ENCODE measurements at places on chromosomes 1 and 21.

DNA sequence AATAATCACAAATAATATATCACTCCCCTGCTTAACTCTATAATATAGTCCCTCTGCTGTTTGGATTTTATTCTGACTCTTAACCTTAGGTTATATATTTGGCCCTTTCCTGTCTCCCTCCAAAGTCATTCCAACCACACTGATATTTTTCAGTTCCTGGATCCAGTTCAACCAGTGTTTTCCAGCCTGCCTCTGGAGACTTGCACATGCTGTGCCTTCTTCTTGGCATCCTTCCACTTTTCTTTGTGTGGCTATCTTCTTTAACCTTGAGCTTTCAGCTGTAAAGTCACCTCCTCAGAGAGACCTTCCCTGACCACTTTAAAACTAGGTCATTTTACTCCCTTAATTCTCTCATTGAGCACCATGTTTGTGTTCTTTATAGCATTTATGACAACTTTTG, 19.4 kb downstream of the CERS2 start:
- no peak for DNase-seq

- DNase-seq = no peak
Measured at GRCh38 chr1:46723901-46724300, 5.0 kb upstream of the EFCAB14 start.

DNA sequence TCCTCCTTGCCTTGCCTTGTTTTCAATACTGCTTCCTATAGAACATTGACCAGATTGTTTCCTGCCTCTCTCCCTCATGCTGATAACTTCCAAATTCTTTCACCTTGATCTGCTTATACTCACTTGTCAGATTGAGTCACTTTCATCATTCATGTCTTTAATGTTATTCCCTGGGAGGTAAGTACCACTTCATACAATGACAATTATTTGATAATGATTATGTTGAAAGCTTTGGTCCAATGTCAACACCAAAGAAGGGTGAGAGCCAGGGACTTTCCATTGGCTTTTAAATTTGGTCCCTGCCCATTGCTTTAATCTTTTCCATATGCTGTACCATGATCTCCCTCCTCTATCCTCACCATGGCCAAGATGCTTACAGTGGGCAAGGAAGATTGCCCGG, 137.4 kb downstream of the SYT2 start:
- no peak for DNase-seq

DNA sequence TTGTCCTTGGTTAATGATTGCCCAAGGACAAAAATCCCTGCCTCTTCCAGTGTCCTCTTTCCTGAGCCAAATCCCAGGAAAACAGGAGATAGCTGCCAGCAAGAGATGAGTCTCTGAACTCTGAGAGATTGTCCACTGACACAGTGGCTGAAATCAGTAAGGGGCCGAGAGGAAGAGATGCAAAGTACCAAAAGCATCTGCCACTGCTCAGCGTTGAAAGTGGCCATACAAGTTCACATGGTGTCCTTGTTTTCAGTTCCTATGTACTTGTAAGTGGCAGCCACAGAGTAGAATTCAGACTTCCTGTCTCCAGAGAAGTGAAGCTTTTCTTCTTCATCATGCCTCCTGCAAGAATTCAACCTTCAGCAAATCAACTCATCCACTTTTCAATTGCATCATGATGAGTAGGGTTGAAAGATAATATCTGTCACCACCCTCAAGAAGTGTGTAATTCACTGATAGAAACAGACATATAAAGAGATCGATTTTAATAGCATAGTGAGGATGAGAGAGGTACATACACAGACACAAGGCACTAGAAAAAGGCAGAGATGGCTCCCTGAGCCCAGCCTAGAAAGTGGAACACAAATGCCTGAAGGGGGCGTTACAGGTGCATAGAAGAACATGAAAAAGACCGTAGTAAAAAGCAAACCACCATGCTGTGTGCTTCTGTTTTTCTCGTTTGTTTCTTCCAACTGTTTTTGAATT, 185.8 kb downstream of the MRPL39 start:
- DNase-seq = peak; percentile 28

DNA sequence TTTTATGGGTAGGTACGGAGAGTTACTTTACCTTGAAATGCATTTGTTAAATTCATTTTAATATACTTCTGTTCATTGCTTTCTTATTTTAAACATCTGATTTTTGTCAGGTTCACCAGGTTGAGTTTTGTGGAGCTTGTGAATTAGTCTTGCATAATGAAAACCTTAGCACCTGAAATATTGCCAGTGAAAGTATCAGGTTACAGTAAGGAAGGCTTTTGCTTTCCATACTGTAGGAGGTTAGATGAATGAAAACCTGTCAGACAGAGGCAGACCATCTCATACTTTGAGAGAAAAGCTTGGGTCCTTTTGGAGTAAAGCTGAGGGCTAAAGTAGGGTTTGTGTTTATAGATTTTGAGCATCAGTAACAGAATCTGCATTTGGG, 34.7 kb downstream of the THRAP3 start:
- no peak for DNase-seq

DNA sequence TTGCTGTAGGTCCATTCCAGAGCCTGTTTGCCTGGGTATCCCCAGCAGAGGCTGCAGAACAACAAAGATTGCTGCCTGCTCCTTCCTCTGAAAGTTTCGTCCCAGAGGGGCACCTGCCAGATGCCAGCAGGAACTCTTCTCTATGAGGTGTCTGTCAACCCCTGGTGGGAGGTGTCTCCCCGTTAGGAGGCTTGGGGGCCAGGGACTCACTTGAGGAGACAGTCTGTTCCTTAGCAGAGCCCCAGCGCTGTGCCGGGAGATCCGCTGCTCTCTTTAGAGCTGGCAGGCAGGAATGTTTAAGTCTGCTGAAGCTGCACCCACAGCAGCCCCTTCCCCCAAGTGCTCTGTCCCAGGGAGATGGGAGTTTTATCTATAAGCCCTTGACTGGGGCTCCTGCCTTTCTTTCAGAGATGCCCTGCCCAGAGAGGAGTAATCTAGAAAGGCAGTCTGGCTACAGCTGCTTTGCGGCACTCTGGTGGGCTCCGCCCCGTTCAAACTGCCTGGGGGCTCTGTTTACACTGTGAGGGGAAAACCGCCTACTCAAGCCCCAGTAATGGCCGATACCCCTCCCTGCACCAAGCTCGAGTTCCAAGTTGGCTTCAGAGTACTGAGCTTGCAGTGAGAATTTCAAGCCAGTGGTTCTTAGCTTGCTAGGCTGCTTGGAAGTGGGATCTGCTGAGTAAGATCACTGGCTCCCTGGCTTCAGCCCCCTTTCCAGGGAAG, 8.7 kb upstream of the SLC25A24 start:
- no peak for DNase-seq

DNA sequence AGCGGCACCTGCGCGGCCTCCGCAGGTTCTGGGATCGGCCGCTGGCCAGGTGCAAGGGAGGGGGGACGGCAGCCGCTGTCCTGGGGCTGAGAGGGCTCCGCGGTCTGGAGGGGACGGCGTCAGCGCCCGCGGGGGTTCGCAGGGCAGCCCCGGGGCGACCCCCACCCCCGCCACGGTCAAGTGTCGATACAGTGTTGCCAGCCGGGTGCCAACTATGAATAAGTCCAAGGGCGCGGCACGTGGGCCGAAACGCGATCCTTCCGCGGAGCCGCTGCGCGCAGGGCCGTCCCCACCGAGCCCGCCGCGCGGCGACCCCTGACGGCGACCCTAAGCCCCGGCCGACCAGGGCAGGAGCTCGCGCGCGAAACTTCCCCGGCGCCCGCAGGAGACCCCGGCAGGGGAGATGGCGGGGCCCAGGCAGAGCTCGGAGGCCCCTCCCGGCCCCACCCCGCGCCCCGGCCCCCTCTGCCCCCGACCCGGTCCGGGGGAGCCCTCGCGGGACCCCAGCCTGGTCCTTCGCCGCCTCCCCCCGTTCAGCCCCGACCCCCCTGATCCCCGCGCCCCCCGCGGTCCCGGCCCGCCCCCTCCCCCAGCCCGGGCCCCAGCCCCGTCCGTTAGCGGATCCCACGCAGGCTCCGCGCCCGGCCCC, 586 bp upstream of the AGPAT3 start:
- no peak for DNase-seq

- DNase-seq = no peak
Measured at GRCh38 chr1:238052496-238053266, 162.0 kb upstream of the ZP4 start.

- DNase-seq = peak; percentile 57
Measured at GRCh38 chr1:60133000-60133673, 59.6 kb upstream of the C1orf87 start.

DNA sequence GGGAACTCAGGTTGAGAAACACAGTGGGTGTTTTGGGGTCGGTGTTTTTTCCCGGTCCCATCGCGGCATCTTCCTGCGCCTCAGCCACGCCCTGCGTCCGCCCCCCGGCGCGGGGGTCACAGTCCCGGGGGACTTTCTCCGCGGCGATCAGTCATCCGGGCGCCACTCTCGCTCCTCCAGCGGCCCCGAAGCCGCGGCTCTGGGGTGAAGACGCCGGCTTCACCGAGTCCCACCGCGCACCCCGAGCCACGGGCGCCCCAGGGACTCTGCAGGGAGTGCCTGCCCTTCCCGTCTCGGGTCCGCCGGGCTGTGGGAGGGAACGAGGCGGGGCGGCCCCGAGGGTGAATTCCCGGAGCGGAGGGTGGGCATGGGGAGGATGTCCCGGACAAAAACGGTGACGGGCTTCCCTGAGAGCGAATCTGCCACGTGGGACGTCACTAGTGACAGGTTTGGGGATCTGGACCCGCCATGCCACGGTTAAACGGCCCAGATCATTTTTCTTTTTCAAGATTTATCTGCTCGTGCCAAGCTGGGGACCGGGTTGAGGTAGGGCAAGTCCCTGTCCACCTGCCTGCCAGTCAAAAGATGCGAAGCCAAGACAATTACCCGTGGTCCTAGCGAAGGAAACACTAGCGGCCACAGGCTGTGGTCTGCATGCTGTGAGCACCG, 717 bp upstream of the BATF3 start:
- DNase-seq = no peak

DNA sequence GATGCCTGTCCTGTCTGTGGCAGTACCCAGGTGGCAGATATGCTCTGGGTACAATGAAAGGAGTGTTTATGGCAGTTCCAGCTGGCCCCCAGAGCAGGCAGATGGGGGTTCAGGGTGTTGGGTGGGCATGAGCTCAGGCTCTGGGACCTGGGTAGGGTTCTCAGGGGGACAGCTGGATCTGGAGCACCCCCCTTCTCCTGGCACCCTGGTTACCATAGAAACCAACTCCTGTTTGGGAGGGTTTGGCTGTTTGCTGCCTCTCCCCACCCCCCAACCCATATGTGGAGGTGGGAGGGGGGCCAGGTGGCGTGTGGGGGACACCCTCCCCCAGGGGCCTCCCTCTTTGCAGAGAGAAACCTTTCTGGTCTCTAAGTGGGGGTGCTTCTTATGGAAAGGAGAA, 7.1 kb downstream of the FOXO6 start:
- DNase-seq = no peak

GRCh38 chr1:202251424-202252256, 58.0 kb downstream of the LGR6 start:
- DNase-seq = no peak

DNA sequence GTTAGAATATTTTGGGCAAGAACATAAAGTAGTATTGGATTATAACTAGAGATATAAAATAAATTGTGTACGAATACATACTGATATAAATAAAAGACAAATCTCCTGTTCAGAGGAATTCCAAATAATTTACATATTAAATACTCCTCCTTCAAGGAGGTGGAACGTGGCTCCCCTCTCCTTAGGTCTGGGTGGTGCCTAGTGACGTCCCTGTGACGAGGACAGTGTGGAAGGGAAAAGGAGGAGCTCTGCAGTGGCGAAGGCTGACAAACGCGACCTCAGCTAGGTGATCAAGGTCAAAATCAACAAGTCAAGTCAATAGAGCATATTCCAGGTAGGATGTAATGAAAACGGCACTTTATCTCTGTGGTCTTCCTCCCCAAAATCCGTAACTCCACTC, 310.0 kb downstream of the SMYD3 start:
- DNase-seq = no peak

DNA sequence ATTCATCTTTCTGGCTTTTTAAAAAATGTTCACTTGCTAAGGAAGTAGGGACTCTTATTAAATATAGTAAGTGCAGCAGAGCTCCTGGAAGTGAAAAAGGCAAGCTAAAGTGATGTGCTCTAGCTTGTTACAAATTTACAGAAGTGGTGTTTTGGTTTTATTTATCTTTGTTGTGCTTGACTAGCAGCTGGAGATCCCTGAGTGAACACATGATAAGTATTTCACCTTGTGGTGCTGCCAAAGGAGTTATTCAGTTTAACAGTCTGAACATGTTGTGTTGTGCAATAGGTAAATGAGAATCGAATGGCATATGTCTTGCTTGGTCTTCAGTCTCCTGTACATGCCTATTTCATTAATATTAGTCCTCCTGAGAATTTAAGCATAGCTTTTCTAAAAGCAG, 315.7 kb downstream of the TPR start:
- DNase-seq = no peak

- DNase-seq = no peak
Measured at GRCh38 chr1:226310637-226311195, 1.8 kb upstream of the LIN9 start.

GRCh38 chr1:21344750-21345443, 54.6 kb upstream of the ECE1 start:
- DNase-seq = no peak

DNA sequence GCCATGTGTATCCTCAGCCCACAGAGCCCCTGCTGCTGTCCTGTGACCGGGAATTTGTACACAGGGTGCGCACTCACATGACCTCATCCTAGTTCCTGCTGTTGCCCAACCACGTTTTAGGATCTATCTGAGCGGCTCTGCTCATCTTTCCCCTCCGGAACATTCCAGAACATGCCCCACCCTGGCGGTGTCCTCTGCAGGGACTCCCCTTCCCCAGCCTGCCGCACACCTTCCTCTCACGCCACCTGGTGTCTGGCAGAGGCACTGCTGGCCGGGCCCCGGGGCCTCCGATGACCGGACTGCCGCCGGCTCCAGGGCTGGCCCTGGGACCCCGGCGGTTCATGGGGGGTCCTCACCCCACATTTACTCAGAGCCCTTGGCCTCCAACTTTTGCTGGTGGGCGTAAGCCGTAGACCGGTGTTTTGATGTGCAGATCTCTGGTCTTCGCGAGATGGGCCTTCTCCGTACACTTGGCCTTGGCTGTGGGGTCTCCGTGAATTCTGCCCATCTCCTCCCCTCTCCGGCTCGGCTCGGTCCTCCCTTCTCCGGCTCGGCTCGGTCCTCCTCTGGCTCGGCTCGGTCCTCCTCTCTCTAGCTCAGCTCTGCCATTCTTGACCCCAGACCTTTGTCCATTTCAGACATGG, 29.5 kb downstream of the ARHGEF16 start:
- no peak for DNase-seq

DNA sequence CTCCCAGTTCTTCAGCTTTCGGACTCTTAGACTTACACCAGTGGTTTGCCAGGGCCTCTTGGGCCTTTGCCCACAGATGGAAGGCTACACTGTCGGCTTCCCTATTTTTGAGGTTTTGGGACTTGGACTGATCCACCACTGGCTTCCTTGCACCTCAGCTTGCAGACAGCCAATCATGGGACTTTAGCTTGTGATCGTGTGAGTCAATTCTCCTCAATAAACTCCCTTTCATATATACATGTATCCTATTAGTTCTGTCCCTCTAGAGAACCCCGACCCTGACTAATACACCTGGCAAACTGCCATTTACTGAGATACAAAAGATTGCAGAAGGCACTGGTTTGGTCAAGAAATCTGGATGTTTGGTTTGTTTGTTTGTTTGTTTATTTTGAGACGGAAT, 6.4 kb upstream of the RAB4A start:
- no peak for DNase-seq

- DNase-seq = peak; percentile 32
Measured at GRCh38 chr1:9784508-9785133, 39.1 kb downstream of the CLSTN1 start.
